ENCODE measurements at places on chromosomes 7 and 10.

DNA sequence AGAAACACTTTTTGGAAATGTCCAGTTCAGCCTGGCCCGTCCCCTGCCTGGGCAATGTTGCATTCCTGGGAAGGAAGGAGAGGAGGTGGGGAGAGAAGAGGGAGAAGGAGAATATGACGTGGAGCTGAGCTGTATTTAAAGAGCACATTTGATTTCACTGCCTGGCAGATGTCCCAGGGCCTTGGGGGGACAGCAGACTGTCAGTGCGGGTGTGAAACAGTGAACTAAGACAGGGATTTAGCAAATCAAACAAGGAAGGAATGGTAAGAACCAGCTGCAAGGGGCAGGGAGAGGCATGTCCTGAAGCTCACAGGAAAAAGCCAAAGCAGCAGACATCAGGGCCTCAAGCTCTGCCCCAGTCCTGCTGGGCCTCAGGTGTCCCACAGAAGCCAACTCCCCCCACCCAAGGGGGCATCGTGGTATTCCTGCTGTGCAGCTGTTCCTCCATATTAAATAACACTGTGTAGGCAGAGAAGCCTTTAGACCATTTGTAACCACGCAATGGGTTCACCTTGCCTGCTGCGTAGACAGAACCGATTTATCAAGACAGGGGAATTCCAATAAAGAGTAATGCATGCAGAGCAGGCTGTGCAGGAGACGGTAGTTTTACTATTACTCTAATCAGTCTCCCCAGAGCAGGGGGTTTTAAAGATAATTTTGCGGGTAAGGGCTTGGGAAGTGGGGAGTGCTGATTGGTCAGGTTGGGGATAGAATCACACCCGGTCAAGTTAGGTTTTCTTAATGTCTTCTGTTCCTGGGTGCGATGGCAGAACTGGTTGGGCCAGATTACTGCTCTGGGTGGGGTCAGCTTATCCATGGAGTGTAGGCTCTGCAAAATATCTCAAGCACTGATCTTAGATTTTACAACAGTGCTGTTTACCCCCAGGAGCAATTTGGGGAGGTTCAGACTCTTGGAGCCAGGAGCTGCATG lies 18.3 kb downstream of the LEP start:
- DNase-seq = no peak

GRCh38 chr7:74684921-74685320 lies 27.4 kb downstream of the GTF2I start:
- no peak for DNase-seq

GRCh38 chr10:90732581-90732980 lies 125.3 kb downstream of the HTR7 start:
- DNase-seq = no peak

GRCh38 chr10:84308481-84309304 lies 19.7 kb upstream of the CCSER2 start:
- no peak for DNase-seq

DNA sequence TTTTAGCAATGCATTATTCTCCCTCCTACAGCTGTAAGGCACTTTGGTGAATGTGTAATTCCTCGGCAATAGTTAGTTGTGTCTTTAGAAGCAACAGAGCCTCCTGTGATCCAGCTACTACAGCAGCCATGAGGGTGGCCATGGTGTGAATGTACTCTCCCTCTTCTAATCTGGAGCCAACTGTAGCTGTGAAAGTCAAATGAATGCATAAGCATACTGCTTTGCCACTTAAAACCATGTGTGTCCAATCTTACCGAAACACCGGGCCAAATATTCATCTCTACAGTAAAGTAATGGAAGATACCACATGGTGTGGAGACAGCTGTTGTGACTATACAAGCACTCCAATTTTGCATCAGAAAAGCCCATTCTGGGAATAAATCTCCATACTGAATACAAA lies 195.0 kb downstream of the DNAJC1 start:
- no peak for DNase-seq

DNA sequence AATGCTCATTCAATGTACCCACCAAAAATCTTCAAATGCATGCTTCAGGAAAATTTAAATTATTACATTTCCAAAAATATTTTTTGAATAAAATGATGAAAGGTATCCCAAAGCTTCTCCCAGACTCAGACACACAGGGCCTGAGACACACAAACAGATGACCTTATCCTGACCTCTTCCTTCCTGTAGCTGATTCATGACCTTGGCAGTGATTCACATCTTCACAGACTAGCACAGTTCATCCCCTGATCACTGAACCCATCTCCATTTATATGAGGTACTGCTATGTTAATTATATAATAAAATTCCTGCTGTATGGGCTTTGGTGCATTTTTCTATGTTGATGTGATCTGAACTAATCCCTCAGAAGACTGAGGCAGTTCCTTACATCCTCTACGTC lies 265.0 kb upstream of the GLI3 start:
- no peak for DNase-seq

DNA sequence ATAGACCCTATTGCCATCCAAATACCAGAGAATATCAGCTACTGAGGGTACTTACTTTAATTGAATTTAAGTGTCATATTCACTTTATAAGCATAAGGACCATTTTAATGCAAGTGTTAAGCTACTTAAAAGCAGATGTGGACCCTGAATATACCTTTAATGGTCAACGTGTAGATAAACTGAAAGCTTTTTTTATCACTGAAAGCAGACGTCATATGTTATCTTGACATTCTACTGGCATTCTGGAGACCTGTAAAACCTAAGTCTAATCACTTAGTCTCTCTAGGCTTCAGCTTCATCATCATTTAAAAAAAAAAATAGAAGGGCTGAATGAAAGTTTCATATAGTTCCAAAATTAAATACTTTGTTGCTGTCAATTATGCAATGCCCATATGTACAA lies 116.5 kb downstream of the ELAPOR2 start:
- DNase-seq = no peak

DNA sequence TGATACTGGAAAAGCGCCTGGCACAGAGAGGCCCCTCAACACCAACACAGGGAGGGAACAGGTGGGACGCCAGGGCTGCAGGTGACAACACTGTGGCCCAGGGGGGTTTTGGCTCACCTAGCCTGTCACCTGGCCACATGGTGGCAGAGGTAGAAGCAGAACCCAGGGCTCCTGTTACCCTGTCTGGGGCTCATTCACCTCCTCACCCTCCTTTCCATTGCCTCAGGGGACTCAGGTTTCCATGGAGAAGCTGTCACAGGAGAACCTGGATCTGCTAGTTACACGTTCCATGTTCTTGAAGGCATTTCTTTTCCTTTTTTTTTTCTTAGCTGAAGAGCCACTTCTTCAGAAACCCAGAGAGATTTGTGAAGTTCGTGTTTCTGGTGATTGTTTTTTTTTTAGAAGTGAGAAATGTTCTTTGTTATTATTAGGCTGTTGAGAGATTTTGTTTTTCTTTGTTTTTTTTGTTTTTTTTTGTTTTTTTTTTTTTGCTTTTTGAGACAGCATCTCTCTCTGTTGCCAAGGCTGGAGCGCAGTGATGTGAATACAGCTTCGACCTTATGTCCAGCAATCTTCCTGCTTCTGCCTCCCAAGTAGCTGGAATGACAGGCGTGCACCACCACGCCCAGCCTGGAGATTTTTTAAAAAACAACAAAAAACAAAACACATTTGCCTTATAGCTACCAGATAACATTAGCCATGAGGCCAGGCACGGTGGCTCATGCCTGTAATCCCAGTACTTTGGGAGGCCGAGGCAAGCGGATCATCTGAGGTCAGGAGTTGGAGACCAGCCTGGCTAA lies 16.0 kb downstream of the DENND2A start:
- DNase-seq = no peak

DNA sequence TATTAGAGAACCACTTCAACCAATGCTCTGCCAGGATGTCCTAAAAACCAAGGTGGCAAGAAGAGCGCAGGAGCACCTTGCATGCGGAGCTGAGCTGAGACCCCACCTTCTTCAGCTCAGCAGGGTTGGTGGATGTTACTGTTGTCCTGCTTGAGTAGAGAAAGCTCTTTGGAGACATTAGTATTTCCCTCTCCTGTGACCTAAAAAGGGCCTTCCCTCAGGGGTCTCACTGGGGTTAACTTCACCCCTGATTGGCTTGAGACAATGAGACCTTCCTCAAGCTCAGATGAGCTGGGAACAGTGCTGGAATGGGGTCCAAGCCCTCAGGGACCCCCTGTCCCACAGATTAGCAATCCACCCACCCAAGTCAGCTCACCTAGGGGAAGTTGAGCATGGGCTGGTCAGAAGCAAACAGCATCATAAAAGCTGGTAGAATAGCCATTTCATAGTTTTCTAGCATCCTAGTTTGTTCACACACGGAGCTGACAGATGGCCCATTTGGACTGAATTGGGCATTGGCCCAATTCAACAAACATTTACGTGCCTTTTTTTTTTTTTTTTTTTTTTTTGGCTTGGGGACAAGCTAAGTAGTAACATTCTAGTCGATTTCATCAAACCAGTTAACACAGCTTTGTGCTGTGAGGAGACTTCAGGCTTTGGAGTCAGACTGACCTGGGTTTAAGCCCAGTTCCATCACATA lies 100.6 kb upstream of the HABP2 start:
- no peak for DNase-seq

GRCh38 chr7:102153599-102153946 lies 133.1 kb upstream of the SH2B2 start:
- DNase-seq = no peak

DNA sequence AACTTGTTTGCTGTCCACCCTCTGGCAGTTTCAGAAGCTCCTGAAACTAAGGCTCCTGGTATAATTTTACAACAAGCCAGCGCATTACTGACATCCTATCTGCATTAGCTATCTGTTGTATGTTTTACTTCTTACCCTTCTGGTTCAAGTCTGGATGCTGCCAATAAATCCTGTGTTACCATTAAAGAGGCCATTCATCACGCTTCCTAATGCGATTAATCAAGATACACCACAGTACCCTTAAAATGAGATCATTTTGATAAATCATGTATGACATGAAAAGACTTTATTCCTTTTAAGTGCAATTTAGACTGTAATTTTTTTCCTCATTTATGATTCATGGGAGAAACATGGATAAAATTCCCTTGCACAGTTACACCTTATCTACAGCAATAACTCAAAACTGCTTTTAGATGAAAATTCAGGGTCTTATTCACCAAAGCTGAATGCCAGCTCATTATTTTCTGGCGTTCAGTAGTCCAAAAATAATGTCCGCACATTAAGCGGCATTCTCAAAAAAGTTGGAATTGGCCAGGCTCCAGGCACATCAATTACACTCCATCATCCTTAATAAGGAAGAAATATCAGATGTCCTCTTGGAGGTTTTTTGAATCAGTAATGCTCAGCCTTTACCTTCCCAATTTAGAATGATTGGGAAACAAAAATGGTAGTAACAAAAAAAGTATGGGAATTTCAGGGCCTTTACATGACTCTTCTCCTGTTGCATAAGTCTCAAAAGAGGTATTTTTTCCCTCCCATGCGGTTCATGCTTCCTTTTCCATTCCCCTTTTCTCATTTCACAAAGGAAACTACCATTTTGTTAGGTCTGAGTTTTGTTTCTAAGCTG lies 878.5 kb downstream of the LRMDA start:
- no peak for DNase-seq

- DNase-seq = no peak
These were observed 182.6 kb downstream of the PON1 start for GRCh38 chr7:95141755-95142154.

DNA sequence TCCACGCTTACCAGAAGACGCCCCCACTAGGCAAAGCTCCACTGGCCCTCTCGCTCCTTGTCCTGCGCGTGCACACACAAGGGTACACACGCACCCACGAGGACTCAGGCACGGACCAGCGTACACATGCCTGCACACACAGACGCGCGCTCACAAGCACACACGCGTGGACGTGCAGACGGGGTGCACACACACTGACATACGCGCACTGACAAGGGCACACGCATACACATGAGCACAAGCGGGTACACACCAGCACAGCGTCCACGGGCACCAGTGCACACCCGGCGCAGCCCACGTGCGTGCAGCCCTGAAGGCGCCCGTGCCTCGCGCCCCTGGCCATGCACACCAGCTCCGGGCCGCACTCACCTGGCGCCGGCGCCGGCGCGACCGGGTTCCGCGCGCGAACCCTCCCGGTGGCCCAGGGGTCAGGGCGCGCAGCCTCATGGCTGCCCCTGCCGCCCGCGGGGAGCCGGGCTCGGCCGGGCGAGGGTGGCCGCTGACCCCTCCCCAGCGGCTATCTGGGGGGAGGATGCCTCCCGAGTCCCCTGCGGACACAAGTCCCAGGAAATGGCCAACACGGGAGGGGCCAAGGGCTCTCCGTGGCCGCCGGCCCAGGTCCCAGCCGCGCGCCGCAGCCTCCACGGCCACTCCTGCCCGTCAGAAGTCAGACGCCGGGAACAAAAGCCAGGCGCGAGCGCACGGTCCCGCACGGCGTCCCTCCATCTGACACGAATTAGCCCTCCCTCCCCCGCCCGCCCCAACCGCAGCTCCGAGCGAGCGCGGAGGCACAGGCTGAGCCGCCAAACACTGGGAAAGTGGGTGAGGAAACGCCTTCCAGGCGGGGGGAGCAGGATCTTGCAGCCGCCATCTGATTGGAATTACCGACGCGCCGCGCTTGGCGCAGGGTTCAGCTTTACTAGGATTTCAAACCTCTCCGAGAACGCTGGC lies 45.0 kb downstream of the TNS3 start:
- DNase-seq = no peak

DNA sequence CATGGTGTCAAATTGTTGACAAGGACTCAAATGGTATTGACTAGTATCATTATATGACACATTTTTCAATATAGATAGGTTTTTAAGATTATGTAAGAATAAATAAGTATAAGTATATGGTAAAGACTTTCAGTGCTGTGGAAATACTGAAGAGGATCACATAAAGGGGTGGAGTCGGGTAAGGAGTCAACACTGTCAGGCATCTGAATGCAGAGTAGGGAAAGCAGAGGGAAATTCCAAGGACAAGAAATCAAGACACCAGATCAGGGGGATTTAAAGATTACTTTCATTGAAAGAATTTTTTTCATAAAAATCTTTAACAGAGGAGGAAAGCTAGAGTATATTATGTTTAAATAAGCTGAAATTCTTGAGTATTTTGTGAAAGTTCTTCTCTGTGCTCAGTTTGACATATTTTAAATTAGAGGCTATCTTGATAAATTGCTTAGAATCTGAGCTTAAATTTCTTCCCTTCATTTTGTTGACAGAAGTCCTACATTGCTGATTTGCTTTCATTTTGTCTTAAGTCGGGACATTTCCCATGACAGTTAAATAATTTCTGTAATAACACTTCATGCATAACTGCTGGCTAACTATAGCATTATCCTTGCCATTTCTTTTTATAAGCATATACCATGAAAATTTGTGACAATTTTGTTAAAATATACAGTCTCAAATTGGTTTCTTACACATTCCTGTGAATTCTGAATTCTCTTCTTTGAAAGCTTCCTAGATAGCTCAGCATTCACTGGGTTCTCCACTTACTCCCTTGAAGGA lies 244.3 kb downstream of the PRKG1 start:
- DNase-seq = no peak
